DMS 273 treated with DMSO at 0.1 percent for 48 hours (cell line): ENCODE measurements at places on chromosomes 5 and 9.

- DNase-seq, result no peak
These were observed 27.6 kb upstream of the PSD2 start for GRCh38 chr5:139767960-139768359.

DNA sequence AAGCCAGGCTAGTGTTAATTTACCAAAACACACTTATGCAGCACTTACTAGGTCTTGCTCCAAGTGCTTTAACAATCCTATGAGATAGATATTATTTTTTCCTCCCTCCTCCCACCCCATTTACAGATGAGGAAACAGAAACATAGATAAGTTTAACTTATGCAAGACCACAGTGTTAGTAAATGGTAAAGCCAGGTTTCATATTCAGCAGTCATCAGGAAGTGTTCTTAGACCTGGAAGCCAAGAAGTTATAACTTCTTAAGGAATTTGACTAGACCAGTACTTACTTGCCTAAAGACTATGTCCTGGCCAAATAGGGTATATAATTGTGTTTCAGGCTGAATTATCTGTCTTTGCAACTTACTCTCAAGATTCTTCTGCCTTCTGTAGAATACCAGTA, 15.9 kb downstream of the ABHD17B start:
- DNase-seq, result no peak

- no peak for DNase-seq
These were observed 145.7 kb upstream of the ARRDC3 start for GRCh38 chr5:91528831-91529230.

GRCh38 chr5:122063836-122064235, 14.2 kb downstream of the LOX start:
- DNase-seq, result no peak

DNA sequence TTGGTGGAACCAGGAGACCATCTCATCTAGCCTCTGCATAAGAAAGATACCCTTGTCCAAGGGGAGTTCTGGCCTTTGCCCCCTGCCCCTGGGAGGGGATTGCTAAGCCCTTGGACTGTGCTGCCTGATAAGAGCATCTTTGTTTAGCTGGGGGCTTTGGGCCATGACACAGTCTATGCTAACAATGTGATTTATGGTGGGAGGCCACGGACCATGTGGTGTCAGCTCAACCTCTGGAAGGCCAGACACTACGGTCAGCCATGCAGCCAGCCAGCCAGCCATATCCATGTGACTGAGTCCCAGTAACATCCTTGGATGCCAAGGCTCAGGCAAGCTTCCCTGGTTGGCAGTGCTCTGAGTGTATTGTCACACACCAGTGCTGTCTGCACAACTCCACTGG, 244.4 kb downstream of the FSTL4 start:
- no peak for DNase-seq

DNA sequence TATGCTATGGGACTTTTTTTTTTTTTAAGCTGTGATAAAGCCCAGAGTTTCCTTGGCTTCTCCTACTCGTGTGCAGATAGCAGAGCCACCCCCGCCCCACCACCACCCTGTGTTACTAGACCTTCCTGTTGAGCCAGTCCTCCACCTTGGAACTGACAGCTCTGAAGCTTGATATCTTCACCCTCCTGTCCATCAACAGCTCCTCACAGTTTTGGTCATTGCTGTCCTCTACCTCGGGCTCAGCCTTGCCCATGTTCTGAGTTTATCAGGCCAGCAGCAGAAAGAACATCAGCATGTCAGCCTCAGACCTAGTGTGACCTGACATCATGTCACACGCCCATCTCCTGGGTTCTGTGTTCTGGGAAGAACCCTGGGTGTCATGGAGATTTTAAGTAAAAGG, 167.1 kb upstream of the RAI14 start:
- no peak for DNase-seq

DNA sequence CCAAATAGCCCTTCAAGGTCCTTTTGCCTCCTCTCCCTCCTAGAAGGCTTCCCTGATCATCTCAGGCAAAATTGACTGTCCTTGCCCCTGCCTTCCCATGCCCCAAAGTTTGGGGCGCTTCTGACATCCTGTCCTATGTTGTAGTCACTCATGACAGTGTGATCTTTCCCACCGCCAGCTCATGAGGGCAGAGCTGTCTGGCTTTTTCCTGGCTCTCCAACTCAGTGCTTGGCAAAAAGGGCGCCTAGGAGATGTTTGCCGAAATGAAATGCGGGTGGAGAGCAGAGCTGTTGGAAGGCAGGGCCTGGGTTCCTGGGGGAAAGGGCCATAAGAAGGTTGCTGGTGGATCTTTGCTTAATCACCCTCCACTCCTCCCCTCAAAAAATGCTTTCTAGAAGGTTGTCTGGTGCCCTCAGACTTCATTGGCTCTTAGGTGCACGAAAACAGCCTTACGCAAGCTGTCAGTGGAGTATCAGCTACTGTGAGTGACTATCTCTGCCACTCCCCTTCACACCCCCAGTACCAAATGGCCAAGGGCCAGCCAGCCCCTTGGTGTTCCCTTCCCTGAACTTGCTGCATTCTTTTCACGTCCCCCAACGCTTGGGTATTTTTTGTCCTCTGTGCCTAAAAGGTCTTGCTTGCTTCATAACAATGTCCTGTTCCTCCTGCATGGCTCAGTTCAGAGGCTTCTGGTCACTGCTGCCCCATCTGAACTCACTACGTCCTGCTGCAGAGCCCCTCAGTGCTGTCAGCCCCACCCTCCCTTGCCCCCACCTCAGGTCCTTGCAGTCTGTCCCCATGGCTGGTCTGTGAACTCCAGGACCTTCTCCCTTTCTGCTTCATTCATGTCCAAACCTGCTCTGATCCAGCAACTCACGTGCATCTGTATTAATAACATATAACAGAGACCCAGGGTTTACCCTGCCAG, 2.6 kb upstream of the SLC25A51 start:
- DNase-seq, result no peak

DNA sequence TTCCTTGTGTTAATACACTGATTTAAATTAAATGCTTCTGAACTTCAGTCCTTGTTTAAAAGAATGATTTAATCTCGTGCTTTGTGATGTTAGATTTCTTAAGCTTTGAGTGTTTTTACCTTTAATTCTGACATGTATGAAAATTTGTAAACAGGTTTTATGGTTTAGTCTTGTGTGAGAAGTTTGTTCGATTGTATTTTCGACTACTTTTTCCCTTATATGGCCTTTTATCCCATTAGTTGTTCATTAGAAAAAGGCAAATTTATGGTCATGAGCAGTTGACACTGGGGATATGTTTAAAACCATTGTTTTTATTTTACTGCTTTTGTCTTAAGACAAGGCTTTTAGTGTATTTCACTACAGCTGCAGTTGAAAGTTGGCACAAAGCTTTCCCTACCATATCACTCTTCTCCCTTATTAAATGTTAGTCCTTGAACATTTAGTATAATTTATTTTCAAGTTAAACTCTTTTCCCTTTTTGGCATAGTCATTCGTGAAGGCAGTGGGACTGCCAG, 3.3 kb downstream of the UBE2R2 start:
- no peak for DNase-seq

- DNase-seq, result no peak
These were observed 220.6 kb downstream of the MELK start for GRCh38 chr9:36793277-36793676.

DNA sequence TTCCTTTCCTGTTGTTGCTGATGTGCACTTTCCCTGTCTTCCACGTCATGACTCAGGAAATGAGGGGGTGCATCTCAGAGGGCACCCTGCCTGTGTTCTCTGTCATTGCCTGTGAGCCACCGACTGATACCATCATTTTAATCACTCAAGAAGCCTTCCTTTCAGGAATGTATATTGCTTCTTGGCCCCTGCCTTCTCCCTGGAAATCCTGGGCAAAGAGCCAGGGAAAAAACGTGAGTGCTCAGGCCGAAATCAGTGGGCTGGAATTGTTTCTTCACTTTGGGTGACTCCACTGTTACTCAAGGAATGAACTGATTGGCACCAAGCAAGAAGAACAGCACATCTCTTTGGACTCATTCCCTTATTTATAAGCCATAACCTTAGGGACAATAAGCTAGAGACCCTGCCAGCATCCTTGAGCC, 126.1 kb downstream of the SNX18 start:
- DNase-seq, result no peak

- no peak for DNase-seq
These were observed 5.6 kb upstream of the MGAT4B start for GRCh38 chr5:179812135-179812825.

GRCh38 chr9:114244570-114244969, 78.3 kb upstream of the ORM1 start:
- DNase-seq, result no peak

DNA sequence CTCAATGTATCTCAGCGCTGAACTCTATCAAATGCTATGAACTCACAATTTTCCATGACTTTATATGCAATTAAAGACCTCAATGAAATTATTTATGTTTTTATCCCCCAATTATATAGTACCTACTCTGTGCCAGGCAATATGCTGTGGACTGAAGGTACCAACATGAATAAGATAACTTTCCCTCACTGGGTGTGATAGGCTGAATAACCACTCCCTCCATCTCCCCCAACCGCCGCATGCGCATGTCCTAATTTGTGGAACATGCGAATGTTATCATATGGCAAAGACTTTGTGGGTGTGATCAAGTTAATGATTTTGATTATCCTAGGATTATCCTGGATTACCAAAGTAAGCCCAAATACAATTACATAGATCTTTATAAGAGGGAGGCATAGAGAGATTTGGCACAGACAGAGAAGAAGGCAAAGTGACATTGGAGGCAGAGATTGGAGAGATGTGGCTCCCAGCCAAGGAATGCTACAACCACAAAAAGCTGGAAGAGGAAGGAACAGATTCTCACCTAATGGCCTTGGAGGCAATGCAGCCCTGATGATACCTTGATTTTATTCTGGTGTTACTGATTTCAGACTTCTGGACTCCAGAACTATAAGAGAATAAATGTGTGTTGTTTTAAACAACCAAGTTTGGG, 149.1 kb upstream of the VCAN start:
- no peak for DNase-seq

- DNase-seq, result no peak
These were observed 54.9 kb upstream of the N4BP3 start for GRCh38 chr5:178058321-178059012.

- DNase-seq, result no peak
These were observed 5.5 kb downstream of the IL31RA start for GRCh38 chr5:55856516-55857246.

DNA sequence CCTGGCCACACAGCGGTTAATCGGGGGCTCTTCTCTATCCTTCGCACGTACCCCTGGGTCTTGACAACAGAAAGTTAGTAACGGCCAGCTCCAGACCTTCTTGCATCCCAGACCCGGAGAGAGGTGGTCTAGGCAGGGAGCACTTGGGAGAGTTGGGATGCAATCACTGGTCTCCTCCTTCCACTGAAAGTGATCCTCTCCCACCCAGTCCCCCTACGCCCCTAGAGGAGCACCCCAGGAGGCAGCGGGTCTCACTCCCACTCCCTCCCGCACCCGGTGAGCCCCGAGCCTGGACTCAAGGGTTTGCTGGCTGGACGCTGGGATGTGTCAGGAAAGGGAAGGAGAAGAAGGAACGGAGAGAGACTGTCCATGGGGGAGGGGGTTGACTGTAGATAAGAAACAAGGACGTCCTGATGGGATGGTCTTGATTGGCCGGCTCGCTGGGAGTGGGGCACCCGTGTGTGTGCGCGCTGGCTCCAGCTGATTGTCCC, 2.0 kb downstream of the RORB start:
- DNase-seq, result no peak

- DNase-seq, result no peak
These were observed 246.1 kb downstream of the TRIM32 start for GRCh38 chr9:116933251-116933650.

GRCh38 chr9:90894986-90895687, 93.5 kb downstream of the SYK start:
- DNase-seq, result no peak

DNA sequence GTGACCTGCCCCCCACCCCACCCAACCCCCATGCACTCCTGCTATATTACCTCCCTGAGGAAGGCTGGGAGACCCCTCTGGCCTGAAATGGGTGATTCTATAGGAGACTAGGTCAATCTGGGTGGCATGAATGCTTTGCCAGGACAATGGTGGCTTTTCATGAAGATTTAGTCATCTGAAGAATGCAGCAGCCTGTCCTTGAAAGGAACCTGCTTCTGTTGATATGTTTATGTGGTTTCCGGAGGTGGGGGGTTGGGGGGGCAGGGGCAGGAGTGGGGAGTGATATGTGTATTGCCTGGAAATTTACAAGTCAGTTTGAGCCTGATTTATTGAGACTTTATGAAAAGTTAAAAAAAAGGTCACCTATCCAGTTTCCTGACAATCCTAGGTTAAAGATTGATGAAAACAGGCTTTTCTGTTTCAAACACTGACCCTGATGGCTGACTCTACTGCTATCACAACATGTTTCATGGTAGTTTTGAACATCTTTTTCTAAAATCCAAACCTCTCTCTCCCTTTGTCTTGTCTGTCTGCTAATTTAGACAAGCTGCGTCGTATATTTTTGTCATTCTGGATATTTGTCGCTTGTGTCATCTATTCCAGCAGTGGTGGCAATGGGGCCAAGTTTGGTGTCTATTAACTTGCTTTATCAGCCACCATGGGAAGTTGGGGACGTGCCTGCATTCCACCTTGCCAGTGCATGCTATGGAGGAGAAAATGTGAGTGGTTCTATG, 153.7 kb upstream of the EGFLAM start:
- DNase-seq, result no peak

GRCh38 chr9:37192803-37193202, 72.4 kb downstream of the ZCCHC7 start:
- no peak for DNase-seq

GRCh38 chr5:59356813-59357380, 536.6 kb downstream of the PDE4D start:
- DNase-seq, result no peak

- no peak for DNase-seq
These were observed 524.2 kb downstream of the ACTL7B start for GRCh38 chr9:108331596-108331995.

DNA sequence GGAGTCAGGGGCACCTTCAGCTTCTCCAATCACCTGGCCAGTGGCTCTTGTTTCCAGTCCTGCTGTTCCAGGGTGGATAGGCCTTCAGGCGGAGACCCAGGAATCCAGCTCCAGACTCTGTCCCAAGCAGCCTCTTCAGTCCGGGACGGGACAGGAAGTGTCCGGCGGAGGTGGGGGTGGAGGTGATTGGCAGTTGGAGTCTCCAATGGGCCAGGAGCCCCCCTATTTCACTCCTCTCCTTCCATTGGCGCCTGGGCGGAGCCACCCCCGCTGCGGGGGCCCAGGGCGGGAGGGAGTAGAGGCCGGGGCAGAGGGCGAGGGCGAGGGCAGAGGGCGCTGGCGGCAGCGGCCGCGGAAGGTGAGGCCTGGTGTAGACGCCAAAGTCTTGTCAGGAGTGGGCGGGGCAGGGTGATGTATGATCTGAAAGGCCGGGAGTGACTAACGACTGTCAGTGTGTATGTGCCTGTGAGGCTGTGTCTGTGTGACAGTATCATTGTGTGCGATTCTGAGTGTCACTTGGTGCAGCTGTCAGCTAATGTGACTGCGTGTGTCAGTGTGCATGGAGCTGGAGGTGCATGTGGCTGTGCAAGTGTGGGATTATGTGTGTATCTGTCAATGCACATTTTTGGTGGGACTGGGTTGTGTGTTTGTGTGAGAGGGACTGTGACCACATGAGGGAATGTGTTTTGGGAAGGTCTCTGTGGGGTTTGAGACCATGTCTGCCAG, at the start of gene IL11RA:
Gene IL11RA (plus strand): TSS at position 310 of the 726 bp plus-strand sequence. CDS start 3,033 bp downstream, outside the sequence.
- DNase-seq, result peak; percentile 27

- no peak for DNase-seq
These were observed 31.9 kb downstream of the P4HA2 start for GRCh38 chr5:132195727-132196126.
